ENCODE measurements at places on chromosomes 1 and 21.

GRCh38 chr1:117341123-117341522, 26.1 kb upstream of the MAN1A2 start:
- no peak overlapping the region for H3K27ac ChIP-seq
- no peaks in the 10 kb centered on the region for H3K36me3 ChIP-seq
- H3K4me1 ChIP-seq = peaks cover 10% of the 10 kb centered on the region
- no peaks in the 10 kb centered on the region for H3K27me3 ChIP-seq
- no peak for DNase-seq

GRCh38 chr1:33396188-33397124, 34.4 kb downstream of the PHC2 start:
- no peaks in the 10 kb centered on the region for H3K27me3 ChIP-seq
- H3K27ac ChIP-seq = no peak overlapping the region
- DNase-seq = no peak
- no peaks in the 10 kb centered on the region for H3K4me1 ChIP-seq

GRCh38 chr1:94970783-94971182, 43.9 kb upstream of the CNN3 start:
- no peak for DNase-seq
- no peaks in the 10 kb centered on the region for H3K4me1 ChIP-seq
- no peaks in the 10 kb centered on the region for H3K36me3 ChIP-seq
- no peak overlapping the region for H3K27ac ChIP-seq

DNA sequence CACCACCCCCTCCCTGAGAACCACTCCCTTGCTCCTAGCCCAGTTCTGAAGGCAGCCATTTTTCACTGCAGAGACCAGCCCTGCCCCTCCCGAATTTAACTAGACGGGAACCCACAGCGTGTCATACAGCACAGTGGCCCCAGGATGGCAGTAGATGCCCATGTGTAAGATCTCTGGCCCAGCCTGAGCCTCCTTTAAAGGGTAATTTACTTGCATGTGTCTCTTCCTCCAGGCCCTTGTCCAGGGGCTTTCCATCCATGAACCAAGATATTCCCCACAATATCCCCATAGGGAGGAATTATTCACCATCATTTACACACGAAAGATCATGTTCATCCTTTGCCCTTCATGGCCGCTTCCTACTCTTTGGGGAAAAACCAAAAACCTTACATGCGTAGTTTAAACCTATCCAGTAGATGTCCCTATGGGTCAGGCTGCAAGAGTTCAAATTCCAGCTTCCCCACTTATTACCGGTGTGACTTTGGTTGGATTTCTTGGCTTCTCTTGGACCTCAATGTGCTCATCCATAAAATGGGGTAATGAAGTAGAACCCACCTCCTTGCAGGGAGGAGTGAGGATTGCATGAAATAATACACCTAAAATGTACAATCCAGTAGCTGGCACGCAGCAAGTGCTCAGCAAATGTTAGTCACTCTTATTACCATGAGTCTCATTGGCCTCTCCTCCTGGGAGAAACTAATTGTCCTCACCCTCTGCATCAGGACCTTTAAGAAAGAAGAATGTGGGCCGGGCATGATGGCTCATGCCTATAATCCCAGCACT, 4.0 kb upstream of the LACTBL1 start:
- H3K27ac ChIP-seq = no peak overlapping the region
- no peak overlapping the region for H3K4me3 ChIP-seq
- no peaks in the 10 kb centered on the region for H3K36me3 ChIP-seq
- H3K4me1 ChIP-seq = no peaks in the 10 kb centered on the region
- peak; percentile 65 for DNase-seq

DNA sequence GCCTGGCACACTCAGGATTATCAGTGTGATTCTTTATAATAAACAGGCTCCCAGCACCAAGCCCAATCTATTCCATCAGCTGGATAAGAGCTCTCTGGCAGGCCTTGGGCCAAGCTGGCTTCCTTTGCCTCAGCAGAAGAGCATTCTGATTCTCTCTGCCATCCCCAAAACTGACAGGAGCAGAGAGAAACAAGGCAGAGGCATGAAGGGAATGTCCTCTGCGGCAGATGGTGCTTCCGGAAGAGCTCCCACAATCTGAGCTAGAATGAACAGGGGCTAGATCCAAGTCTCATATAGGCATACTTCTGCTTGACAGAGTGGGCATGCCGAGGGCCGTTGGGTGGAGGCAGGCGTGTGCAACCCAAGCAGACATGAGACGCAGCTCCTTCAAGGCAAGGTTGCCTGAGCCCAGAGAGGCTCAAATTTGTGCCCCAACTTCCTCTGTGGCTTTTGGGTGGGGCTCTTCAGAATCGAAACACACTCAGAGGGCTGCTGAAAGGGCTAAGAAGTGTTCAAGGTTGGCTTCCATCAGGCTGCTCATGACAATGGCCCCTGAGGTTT, 4.0 kb downstream of the CAPN2 start:
- H3K4me1 ChIP-seq = peaks cover 76% of the 10 kb centered on the region
- peak overlapping the region; percentile 72 for H3K27ac ChIP-seq
- H3K27me3 ChIP-seq = no peaks in the 10 kb centered on the region

- no peak for DNase-seq
- no peaks in the 10 kb centered on the region for H3K36me3 ChIP-seq
- H3K27me3 ChIP-seq = no peaks in the 10 kb centered on the region
- H3K27ac ChIP-seq = no peak overlapping the region
Observed at GRCh38 chr1:110956586-110956985, 7.1 kb downstream of the LRIF1 start.

- H3K27ac ChIP-seq = no peak overlapping the region
- no peaks in the 10 kb centered on the region for H3K36me3 ChIP-seq
- no peak for DNase-seq
- no peak overlapping the region for H3K4me3 ChIP-seq
- H3K27me3 ChIP-seq = no peaks in the 10 kb centered on the region
- no peaks in the 10 kb centered on the region for H3K4me1 ChIP-seq
Observed at GRCh38 chr1:24336075-24336474, 16.9 kb downstream of the GRHL3 start.

DNA sequence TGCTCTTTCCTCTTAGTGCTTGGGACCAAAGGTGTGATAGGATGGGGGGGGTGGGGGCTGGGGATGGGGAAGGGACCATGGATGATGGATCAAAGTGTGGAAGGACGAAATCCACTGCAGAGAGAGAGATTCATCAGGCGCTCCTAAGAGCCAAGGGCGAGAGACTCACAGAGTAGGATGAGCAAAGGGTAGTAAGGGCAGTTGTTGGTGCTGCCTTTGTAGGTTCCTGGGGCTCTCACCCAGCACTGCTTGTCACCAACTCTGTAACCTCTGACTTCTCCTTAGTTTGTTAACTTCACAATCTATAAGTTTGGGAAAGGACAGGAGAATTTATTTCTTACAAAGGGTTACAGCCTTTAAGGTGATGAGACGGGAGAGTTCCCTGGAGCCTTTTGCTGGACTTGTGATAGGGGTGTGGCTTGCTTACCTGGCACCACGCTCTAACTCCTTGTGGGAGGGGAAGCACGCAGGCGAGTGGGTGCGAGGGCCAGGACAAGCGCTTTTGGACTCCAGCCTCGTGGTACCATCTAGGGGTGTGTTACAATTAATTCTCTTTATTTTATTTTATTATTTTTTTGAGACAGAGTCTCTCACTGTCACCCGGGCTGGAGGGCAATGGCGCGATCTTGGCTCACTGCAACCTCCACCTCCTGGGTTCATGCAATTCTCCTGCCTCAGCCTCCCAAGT, 1.6 kb upstream of the PDXK start:
- H3K4me3 ChIP-seq = no peak overlapping the region
- no peaks in the 10 kb centered on the region for H3K27me3 ChIP-seq
- DNase-seq = no peak
- H3K4me1 ChIP-seq = peaks cover 21% of the 10 kb centered on the region
- H3K36me3 ChIP-seq = no peaks in the 10 kb centered on the region

- H3K27me3 ChIP-seq = no peaks in the 10 kb centered on the region
- H3K4me1 ChIP-seq = no peaks in the 10 kb centered on the region
- H3K36me3 ChIP-seq = no peaks in the 10 kb centered on the region
- no peak for DNase-seq
- H3K4me3 ChIP-seq = no peak overlapping the region
- no peak overlapping the region for H3K27ac ChIP-seq
Observed at GRCh38 chr1:34460193-34460592, 283.5 kb downstream of the C1orf94 start.

DNA sequence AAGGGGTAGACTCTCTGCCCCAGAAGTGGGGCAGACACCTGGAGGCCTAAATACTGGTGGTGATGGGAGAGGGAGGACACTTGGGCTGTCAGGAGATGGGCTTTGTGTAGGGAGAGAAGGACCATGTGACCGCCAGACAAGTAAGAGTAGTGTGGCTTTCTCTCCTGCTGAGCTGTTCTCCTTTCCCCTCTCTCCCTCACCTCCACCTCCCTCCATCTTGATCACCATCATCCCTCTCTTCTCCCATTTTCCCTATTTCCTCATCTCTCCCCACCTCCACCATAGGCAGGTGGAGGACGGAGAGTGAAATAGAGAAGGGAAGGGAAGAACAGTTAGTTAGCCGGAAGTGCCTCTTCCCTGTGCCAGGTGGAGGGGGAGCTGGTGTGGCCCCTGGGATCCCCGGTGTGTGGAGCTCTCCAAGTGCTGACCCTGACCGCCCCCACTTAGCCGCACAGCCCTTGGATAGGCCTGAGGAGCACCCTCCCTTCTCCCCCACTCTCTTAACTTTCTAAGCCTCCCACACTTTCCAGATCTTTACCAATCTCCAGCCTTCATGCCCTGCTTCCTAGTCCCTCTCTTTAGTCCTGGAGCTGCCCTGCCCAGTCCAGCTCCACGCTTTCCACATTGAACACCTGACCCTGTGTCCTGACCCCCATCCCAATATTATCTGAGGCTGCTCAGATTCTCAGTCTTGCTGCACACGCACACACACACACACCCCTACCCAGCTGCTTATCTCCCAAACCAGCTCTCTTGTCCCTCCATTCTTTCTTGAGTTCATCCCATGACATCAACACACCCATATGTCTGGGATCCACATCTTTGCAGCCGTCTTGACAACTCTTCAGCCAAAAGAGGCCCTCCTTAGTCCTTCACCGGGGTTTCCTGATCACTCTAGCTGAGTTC, 1.5 kb downstream of the CELF3 start:
- H3K36me3 ChIP-seq = no peaks in the 10 kb centered on the region
- H3K27me3 ChIP-seq = peaks cover 9% of the 10 kb centered on the region
- no peak overlapping the region for H3K4me3 ChIP-seq
- H3K4me1 ChIP-seq = peaks cover 9% of the 10 kb centered on the region

DNA sequence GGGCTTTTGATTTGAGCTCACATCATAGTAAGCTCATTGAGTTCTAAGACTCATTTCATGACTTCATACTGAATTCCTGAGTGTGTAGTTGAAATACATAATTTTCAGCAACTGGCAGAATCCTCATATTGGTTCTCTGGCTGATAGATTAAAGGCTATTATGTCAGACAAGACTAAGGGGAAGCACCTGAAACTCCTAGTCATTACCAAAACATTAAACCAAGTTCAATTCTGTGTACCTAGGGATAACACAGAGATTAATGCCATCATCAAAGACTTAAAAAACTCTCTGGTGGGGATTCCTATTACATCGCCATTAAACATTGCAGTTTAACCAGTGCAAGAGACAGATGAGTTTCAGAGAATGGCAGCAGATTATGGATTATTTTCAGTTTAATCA, 339.1 kb downstream of the PTPRC start:
- no peaks in the 10 kb centered on the region for H3K36me3 ChIP-seq
- no peaks in the 10 kb centered on the region for H3K27me3 ChIP-seq
- no peak for DNase-seq
- H3K4me1 ChIP-seq = no peaks in the 10 kb centered on the region
- no peak overlapping the region for H3K4me3 ChIP-seq

DNA sequence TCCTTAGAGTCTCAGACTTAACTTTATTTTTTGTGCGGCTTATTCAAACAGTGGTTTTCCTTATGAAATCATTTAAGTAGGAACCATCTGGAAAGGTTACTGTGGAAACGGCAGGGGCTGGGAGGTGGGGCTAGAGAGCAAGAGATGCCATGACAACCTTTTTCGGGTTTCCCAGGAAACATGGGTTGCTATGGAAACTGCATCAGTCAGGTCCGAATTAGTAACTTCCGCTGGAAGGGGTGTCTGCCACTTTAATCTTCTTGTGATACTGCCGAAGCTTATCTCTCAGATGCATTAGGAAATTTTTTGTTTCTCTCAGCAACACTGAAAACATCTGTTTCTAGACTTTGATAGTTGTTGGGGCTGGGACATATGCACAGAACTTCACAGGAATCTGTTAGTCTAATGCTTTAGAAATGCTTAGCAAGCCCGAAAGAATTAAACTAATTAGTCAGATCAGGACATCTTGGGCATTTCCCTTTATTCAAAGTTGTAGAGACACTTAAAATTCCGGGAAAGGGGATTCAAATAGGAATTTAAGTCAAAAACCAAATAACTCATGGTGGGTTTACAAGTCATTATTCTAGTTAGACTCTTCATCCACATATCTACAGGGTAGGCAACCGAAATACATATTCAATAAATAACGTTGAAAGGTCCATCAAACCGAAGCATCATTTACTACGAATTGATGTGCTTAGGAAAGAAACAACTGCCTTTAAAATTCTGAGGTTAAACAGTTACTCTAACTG, 2.6 kb downstream of the KCNA3 start:
- peak; percentile 84 for DNase-seq
- H3K4me1 ChIP-seq = peaks cover 45% of the 10 kb centered on the region
- peaks cover 3% of the 10 kb centered on the region for H3K36me3 ChIP-seq
- H3K27me3 ChIP-seq = no peaks in the 10 kb centered on the region
- H3K4me3 ChIP-seq = peak overlapping the region; percentile 90

DNA sequence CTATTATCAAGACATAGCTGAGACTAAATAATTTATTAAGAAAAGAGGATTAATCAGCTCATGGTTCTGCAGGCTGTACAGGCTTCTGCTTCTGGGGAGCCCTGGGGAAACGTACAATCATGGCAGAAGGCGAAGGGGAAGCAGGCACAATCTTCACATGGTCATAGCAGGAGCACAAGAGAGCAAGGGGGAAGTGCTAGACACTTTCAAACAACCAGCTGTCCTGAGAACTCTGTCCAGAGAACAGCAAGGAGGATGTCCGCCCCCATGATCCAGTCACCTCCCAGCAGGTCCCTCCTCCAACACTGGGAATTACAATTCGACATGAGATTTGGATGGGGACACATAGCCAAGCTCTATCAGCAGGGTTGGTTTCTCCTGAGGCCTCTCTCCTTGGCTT, 10.3 kb upstream of the SLC45A1 start:
- no peak for DNase-seq
- no peak overlapping the region for H3K4me3 ChIP-seq
- no peak overlapping the region for H3K27ac ChIP-seq

GRCh38 chr21:16773206-16773605, 739.6 kb upstream of the CXADR start:
- H3K4me3 ChIP-seq = no peak overlapping the region
- no peak overlapping the region for H3K27ac ChIP-seq
- no peaks in the 10 kb centered on the region for H3K36me3 ChIP-seq
- no peaks in the 10 kb centered on the region for H3K4me1 ChIP-seq

GRCh38 chr1:94096797-94097549, 24.0 kb downstream of the ABCA4 start:
- DNase-seq = no peak
- no peaks in the 10 kb centered on the region for H3K4me1 ChIP-seq
- H3K27ac ChIP-seq = no peak overlapping the region
- no peak overlapping the region for H3K4me3 ChIP-seq
- no peaks in the 10 kb centered on the region for H3K36me3 ChIP-seq

- H3K36me3 ChIP-seq = peaks cover 16% of the 10 kb centered on the region
- peaks cover 57% of the 10 kb centered on the region for H3K4me1 ChIP-seq
- DNase-seq = no peak
- H3K27ac ChIP-seq = peak within 1 kb of the TSS; percentile 64
Observed at GRCh38 chr21:42403611-42404231, at the start of gene UBASH3A. UBASH3A (plus strand) TSS chr21:42403902; CDS start chr21:42403946, 44 bp downstream.

- H3K27me3 ChIP-seq = no peaks in the 10 kb centered on the region
- H3K4me1 ChIP-seq = peaks cover 24% of the 10 kb centered on the region
- DNase-seq = no peak
- no peak overlapping the region for H3K27ac ChIP-seq
- no peaks in the 10 kb centered on the region for H3K36me3 ChIP-seq
Observed at GRCh38 chr1:58881471-58881994, 97.7 kb upstream of the JUN start.
